ENCODE measurements at places on chromosomes 12 and 14.
A peak's percentile ranks its signal among the peaks of the same experiment; 100 is the strongest.

DNA sequence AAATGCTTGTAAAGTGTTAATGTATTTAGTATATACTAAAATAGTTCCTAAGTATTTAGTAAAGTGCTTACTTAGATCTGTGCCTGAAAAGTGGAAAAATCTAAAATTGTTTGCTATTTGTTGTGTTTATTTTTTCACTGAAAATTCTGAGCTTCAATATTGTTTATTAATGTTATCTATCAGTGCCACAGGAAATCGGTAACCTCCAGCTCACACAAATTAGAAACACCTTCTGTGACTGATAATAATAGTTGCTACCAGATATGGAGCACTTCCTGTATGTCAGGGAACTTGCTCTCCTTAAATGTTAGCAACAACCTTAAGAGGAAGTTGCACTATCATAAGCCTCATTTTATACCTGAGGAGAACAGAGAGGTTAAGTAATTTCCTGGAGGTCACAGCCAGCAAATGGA, 723 bp upstream of the LRP10 start:
- DNase-seq: no peak

DNA sequence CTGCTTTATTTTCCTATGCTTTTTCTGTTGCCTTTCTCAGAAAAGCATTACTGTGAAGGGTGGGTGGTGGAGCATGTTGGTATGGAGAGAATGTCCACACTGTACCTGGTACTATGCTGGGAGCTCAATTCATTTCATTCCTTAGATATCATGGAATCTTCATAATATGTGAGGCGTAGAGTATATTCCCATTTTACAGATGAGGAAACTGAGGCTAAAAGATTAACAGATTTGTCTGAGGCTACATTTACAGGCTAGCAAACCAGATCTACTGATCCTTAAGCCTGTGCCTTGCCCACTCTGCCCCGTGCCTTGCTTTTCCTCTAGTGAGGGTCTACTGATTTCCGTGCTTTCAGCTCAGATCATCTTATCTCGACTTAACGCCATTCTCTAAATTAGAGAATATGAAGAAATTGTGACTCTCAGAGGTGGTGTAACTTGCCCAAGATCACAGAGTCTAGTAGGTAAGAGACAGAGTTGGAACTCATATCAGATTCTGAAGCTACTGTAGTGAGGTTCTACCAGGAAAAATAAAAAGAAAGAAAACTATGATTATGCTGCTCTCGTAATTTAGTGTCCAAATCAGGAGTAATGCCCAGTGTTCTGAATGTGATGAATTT, 5.5 kb downstream of the GLRX5 start:
- DNase-seq: no peak

DNA sequence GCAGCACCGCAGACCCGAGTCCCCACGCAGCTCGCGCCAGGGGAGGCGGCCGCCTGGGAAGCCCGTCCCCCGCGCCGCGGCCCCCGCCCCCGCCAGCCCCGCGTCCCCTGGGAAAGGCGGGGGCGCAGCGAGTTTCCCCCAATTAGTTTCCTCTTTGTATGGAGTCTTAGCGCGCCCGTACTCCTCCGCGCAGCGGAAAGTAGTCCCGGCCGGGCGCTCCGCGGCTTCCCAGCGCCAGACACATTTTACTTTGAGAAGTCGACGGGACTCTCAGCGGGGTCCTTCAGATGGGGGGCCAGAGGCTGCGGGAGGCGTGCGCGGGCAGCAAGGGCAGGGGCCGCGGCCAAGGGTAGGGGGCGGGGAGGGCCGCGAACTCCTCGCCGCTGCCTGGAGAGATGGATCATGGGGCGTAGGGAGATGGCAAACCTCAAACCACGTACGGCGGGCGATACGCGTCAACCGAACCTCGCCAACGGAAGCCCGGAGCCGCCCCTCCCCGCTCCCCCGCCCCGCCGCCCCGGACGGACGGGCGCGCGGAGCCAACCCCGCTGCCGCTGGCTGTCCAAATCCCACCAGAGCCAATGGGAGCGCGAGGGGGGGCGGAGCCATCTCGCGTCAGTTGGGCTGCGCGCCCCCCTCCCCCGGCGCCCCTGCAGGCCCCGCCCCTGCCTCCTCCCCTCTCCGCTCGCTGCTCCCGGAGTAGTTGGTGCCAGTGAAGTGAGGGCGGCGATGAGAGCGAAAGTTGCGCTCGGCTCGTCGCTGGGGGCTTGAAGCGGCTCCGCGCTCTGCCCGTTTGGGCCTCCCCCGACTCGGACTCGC, at the start of gene RCOR1:
TSS of gene RCOR1 (plus strand) at position 706 of the 819 bp plus-strand sequence. CDS start 238 bp downstream, outside the sequence.
- peak; percentile 96 for DNase-seq

DNA sequence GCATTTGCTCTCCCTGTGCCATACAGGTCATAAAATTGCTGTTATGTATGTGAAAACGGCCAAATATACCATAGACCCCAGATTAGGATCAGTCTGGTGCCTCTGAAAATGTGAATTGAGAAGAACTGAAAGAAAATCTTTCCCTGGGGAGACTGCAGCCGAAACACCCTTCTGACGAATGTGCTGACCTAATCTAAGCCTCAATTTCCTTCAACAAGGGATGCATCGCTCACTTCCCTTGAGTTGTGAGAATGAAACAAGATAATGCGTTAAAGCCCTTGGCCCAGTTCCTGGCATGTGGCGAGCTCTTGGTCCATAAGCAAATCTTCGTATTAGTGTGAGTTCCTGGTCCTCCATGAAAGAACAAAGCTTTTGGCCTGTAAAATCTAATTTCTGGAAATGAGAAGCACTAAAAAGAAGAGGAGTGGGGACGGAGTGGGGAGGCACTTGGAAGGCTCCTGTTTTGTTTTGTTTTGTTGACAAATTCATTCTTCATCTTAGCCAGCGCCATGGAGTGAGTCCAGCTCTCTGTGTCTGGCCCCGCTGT, 49.5 kb upstream of the RTRAF start:
- no peak for DNase-seq

- DNase-seq: no peak
Measured at GRCh38 chr12:31315784-31316465, 10.0 kb downstream of the SINHCAF start.

- DNase-seq: no peak
Measured at GRCh38 chr14:95526483-95527386, 8.1 kb upstream of the GLRX5 start.

- no peak for DNase-seq
Measured at GRCh38 chr12:125434936-125435443, 369.8 kb downstream of the AACS start.

GRCh38 chr12:43104494-43104893, 447.5 kb downstream of the ADAMTS20 start:
- no peak for DNase-seq

All from NCI-H1930 (cell line).